ENCODE measurements at places on chromosomes 5 and 9.

- no peak for DNase-seq
Measured at GRCh38 chr9:80995759-80996158, 693.6 kb downstream of the TLE1 start.

- DNase-seq = no peak
Measured at GRCh38 chr5:60340965-60341471, 358.9 kb downstream of the DEPDC1B start.

DNA sequence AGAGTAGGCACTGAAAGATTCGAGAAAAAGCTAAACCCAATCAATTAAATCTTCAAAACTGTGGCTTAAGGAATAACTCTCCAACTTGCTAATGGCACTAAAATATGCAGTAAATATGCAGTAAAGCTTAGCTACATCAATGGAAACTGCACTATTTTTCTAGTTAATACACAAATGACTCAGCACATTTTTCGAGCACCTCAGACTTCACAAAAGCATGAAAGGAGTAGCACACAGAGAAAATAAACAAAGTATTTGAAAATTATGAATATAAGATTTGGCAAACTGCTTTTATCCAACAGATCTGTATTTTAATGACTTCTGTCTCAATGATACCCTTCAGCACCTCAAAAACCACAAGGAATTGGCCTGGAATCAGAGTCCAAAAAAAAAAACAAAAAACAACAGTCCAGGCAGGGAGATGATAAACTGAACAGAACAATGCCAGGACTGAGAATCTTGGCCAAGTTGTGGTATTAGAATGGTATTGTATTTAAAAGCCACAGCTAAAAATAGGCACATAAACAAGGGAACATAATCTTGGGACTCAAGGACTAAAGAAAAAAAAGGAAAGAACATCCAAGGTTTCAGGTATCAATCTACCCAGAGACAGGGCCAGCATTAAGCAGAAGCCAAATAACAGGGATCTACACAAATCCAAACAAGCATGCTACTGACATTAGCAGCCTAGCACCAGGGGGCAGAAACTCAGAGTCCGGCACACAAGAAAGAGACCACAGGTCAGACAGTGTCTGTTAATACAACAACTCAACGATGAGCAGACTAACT is 21.4 kb downstream of the TMEM245 start:
- no peak for DNase-seq

GRCh38 chr5:1240496-1241260 is 15.5 kb downstream of the SLC6A18 start:
- no peak for DNase-seq

DNA sequence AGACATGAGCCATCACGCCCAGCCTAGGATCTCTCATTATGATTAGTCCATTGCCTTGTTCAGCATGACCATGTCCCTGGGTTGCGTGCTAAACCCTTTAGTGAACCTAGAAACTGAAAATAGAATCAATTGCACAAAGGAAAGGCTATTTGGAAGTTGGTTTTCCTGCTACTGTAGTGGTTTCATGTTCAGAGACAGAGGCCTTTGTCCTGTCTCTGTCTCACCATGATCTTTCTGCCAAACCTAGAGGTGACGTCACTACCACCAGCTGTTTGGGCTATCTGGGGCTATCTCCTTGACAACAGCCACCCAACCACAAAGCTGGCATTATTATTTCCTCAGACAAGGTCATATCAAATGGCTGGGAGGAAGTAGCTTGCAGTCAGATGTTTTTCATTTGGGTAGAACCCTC is 4.0 kb upstream of the CDK5RAP2 start:
- peak; percentile 64 for DNase-seq

DNA sequence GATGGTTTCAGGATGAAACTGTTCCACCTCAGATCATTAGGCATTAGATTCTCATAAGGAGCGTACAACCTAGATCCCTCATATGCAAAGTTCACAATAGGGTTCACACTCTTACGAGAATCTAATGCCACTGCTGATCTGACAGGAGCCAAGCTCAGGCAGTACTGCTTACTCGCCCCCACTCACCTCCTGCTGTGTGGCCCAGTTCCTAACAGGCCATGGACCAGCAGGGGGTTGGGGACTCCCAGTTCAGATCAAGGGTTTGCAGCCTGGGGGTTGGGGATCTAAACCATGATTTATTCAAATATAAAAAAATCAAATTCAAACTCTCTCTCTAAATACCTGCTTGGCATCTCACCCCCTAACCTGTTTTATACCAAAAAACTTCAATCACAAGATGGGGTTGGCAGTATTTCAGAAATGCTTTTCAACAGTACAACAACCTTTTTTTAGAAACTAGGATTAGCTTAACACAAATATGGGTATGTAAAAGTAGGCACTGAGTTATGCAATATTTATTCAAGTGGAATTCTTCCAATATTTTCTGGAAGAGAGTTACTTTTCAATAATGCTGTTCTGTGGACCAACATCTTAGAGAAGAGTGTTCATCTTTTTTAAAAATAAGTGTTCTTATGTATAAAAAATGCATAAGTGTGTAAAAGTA is 30.1 kb upstream of the SLC12A2 start:
- no peak for DNase-seq

GRCh38 chr9:89065921-89066320 is 74.7 kb downstream of the S1PR3 start:
- no peak for DNase-seq

- no peak for DNase-seq
Measured at GRCh38 chr5:62373382-62373781, 30.3 kb downstream of the DIMT1 start.

GRCh38 chr9:123401879-123402513 is 46.0 kb downstream of the CRB2 start:
- no peak for DNase-seq

DNA sequence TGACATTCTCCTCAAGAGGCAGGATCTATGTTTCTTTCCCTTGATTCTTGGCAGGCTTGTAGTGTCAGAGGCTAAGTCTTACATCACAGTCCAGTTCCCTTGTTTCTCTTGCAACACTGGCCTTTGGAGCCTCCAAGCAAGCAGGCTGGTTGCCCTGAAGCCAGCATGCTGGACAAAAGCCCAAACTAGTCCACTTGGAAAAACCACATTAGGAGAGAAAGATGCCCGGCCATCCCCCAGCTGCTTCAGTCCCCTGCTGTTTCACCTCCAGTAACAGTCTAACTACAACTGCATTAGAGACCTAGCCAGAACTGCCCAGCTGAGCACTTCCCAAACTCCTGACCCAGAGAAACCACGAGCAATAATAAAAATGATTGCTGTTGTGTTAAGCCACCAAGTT is 87.6 kb downstream of the ADAMTS6 start:
- DNase-seq = no peak

GRCh38 chr5:154465169-154465568 is 12.9 kb downstream of the HAND1 start:
- no peak for DNase-seq

- no peak for DNase-seq
Measured at GRCh38 chr9:131714161-131714646, 25.7 kb downstream of the RAPGEF1 start.

DNA sequence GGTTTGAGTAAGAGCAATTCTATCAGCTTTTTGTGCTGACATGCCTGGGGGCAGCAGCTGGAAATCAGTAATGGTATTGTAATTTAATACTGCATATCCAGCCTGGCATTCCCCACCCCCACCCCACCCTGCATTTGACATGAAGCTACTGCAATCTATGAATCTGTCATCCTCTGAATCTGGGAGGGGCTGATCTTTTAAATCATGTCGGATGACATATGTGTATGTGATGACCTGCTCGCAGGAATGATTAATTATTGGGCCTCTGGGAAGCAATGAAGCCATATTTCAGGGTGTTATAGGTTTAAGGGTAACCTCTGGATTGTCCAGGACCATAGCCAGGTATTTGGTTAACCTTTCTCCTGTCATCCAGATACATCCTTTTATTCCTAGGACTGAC is 64.6 kb upstream of the RASGRF2 start:
- no peak for DNase-seq

GRCh38 chr5:19496056-19496455 is 491.9 kb downstream of the CDH18 start:
- no peak for DNase-seq

DNA sequence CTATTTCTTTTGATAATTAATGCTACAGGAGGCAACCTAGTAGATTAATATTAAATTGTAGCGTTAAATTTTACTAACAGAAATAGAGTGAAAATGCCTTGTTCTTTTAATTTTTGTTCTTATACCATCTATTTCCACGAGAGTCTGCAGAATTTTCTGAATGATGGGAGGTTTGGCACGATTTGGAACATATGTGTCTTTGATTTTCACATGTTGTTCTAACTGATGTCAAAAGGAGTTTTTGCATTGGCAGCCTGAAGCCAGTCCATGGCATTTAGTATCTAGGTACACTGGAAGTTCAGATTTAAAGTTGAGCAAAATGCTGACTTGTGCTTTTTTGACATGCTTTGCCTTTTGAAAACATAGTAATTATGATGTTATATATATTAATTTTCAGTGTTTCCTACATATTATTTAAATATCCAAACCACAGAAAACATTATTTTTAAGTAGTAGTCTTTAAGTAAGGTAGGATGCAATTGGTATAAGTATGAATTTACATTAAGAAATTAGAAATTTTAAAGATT is 103.0 kb downstream of the PBX3 start:
- no peak for DNase-seq

GRCh38 chr9:78213712-78214111 is 22.2 kb upstream of the CEP78 start:
- DNase-seq = peak; percentile 80

DNA sequence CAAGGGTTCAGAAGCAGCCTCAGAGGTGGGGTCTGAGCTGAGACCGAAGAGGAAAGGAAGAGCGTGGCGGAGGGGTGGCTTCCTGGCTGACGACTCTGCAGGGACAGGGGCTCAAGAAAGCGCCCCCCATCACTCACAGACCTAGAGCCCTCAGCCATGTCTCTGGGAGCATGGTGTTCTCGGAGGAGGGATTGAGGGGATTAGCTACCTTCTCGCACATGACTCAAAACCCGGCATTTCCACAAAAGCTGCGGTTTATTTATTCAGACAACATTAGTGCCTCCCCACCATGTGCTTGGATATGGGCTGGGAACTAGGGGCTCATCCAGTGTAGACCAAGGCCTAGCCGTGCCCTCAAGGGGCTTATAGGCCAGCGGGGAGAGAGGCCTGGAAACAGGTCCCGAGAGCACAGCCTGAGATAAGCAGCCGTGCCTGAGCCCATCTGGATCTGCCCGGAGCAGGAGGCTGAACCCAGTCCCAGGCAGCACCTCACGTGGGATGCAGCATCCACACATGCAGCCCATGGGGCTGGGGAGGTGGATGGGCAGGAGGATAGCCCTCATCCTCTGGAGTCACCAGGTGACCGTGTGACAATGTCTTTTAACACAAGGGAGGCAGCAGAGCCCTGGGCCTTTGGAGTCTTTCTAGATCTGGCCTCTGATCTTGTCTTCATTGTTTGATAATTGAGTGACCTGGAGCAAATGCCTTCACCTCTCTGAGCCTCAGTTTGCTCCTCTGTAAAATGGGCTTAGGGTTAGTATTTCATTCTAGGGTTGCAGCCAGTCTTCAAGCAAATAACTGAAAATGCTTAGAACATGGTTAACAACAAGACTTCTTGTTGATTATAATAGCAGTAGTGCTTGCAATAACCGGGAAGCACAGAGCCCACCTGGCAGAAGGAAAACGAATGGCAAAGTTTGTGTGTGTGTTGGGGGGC is 878 bp upstream of the HMCN2 start:
- DNase-seq = no peak

- DNase-seq = no peak
Measured at GRCh38 chr5:62214701-62215100, 91.3 kb upstream of the KIF2A start.

DNA sequence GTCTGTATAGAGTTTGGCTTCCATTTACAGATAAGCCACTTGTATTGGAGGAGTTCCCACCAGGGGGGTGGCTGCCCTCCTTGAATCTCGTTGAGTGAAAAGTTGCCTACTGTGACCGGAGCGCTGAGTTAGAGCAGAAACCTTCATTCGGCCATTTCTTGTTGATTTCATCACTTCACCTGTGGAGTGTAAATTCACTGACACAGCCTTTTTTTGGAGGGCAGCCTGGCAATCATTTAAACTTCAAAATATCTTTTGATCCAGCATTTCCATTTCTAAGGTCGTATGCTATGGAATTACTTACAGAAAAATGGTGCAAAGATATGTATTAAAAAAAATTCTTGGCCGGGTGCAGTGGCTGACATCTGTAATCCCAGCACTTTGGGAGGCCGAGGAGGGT is 40.8 kb downstream of the PRRC2B start:
- DNase-seq = no peak

GRCh38 chr5:169229342-169229892 is 71.5 kb downstream of the SLIT3 start:
- DNase-seq = no peak

DNA sequence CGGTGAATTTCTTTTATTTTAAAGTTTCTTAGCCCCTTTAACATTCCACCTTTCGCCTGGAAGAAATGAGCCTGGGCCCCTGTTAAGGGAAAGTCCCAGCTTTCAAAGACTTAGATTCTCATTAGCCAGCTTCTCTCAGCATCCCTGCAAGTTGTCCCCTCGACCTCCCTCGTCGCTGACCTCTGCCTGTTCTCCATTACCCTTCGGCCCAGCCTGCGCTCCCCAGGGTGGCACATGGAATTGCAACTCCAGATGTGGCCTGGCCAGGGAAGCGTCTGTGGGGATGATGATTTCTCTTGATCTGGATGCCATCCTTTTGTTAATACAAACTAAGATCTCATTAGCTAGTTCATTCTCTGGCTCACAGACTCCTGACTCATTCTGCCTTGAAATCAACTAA is 43.4 kb upstream of the FANCC start:
- no peak for DNase-seq
